ENCODE measurements at places on chromosomes 5 and 9.
A peak's percentile ranks its signal among the peaks of the same experiment; 100 is the strongest.

DNA sequence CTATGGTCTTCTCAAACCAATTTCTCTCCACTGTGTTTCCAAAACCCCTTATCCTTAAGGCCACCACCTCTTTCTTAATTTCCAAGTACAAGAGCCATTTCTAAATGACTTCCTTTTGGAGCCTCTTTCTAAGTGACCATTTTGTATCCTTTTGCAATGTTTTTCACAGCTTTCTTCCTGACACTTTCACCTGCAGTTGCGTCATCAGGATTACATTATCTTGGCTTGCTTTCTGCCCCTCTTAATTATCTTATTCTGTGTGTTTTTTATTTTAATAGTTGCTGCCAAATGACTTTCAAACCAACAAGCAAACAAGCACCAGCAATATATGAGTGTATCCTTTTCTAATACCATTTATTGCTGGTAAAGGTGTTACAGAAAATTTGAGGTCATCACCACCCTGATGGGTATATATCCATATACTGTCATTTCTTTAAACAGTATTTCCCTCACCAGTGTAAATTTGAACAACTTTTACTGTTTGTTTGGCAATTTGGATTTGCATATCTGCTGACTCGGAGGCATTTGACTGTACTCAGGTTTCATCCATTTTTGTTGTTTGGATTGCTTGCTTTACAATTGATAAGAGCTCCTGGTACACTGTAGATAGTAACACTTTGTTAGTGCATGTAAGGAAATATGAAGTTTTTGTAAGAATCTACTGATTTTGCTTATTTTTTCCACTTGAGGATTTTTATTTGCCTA lies 5.4 kb upstream of the ANXA1 start:
- peak; percentile 78 for DNase-seq

DNA sequence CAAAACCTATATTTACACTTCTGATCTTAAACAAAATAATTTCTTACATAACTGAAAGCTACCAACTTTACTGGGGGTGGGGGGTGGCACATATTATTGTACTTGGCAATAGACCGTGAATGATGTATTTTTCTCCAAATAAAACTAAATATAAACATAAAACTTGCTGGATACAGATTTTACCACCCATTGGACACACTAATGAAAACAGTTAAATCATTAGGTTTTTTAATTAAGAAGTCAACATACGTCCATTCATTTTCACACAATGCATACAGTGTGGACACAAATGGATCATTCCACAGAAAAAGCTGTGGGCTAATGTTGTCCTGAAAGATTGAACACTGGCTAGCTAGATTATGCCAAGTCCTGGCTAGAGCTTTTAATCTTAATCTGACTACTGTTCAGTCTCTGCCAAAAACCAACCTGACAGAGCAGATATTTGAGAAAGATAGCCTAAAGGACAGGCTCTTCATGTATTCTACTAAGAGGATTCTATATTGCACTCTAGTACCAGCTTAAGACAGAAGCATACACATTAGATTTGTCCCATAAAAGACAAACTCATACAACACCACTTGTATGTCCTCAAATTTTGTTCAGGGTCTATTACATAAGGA lies 118.1 kb downstream of the SIL1 start:
- no peak for DNase-seq

DNA sequence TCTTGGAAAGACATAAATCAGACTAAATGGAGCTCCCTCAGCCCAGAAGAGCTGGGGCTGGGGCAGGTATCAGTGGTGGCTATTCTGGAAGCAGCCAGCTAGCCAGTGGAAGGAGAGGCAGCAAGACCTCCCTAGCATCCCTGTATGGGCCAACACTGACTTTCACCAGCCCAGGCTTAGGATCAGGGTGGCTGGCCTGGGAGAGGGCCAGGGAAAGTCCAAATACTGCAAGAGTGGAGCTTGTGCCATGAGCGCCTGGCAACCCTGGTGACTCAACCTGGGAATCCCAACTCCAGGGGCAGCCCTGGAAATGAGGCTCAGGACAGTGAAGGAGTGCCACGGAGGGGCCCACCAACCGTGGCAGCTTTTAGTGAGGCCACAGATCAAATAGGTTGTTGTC lies 7.6 kb upstream of the IRF1 start:
- no peak for DNase-seq

- no peak for DNase-seq
Measured at GRCh38 chr5:102758576-102758975, 3.5 kb downstream of the PAM start.

DNA sequence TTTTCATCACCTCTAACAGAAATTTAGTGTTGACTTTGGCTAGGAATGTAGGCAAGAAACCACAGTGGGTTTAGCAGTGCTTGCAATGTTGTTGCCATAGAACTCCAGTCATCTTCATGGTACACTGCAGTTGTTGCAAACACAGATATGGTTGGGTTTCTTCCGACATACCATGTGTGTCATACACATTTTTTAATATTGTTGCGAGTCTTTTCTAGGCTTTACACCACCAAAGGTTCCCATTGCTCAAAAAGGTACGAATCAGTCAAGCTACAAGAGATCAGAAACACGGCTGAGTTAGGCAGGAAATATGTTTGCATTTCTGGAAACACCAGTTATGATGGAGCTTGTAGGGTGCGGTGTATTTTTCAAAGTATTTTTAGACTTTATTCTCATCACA lies 172.4 kb downstream of the SYK start:
- DNase-seq, result no peak

- DNase-seq, result no peak
Measured at GRCh38 chr9:38277601-38278200, 114.8 kb upstream of the ALDH1B1 start.

GRCh38 chr5:2453781-2454180 lies 297.7 kb downstream of the IRX2 start:
- no peak for DNase-seq

- DNase-seq, result no peak
Measured at GRCh38 chr5:52910071-52910470, 79.1 kb upstream of the ITGA2 start.

- no peak for DNase-seq
Measured at GRCh38 chr5:59709346-59709821, 184.1 kb downstream of the PDE4D start.

GRCh38 chr9:7075154-7075553 lies 317.4 kb downstream of the KDM4C start:
- no peak for DNase-seq

DNA sequence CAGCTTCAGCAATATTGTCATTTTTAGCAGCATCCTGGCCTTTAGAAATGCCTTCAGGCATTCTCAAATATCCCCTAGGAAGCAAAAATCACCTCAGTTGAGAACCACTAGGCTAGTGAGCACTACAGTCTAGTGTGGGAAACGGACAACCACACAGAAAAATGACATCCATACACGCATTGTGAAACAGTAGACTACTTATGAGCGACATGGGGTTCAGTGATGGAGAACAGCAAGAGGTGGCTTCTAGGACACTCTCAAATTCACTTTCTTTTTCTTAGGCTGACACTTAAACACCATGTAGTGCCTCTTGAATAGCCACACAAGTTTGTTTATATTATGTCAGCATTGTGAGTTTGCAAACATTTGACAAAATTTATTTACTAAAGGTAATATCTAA lies 203.0 kb downstream of the KDM4C start:
- no peak for DNase-seq

DNA sequence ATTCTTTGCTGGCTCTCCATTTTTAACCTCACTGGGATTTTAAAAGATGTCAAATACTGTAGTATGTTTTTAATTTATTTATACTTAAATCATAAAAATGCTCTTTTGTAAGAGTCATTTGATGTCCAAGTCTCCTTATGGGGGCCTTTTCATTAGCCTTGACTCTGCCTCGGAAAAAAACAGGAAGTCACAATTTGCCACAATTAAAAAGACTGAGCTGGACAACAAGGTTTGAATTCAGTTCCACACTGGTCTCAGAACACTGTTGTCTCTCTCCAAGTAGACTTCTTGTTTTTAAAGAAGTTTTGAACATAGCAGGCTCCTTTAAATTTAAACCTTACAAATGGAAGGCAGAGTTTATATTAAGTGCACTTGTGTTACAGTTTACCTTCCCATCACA lies 444.2 kb downstream of the ACTL7B start:
- DNase-seq, result no peak

GRCh38 chr5:135534609-135535419 lies 950 bp downstream of the NEUROG1 start:
- no peak for DNase-seq

- DNase-seq, result no peak
Measured at GRCh38 chr5:24005384-24005783, 498.0 kb downstream of the PRDM9 start.

DNA sequence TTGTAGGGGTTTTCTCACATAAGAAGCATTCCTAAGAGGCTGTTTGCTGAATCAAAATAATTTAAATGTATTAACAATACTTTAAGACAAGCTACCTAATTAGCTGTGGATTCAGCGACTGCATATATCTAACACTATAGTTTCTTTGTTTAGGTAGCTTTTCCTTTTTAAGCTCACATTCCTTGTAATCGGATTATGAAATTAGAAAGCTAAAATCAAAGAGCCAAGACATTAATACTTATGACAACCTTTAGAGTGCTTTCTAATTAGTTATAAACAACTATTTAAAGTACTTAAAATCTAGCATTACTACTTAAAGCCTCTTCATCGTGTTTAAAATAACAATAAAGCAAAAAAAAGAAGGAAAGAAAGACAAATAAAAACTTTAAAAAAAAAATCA lies 137.3 kb upstream of the RETREG1 start:
- DNase-seq, result no peak

DNA sequence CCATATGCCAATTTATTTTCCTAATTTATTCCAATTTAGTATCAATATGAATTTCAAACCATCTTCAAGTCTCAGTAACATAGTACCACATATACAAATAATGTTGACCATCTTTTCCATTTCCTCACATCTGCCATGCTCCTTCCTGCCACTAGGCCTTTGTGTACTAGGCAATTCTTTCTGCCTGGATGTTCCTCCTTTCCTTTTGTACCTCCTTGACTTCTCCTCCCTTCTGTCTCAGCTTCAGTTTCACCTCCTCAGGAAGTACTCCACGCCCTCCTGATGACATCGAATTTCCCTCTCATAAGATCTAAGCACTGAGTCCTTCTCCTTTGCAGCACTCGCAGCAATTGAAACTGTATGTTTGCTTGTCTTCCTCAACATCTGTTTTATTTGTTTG lies 53.9 kb downstream of the MEF2C start:
- DNase-seq, result no peak

- DNase-seq, result no peak
Measured at GRCh38 chr5:93789173-93790067, 48.0 kb upstream of the POU5F2 start.

DNA sequence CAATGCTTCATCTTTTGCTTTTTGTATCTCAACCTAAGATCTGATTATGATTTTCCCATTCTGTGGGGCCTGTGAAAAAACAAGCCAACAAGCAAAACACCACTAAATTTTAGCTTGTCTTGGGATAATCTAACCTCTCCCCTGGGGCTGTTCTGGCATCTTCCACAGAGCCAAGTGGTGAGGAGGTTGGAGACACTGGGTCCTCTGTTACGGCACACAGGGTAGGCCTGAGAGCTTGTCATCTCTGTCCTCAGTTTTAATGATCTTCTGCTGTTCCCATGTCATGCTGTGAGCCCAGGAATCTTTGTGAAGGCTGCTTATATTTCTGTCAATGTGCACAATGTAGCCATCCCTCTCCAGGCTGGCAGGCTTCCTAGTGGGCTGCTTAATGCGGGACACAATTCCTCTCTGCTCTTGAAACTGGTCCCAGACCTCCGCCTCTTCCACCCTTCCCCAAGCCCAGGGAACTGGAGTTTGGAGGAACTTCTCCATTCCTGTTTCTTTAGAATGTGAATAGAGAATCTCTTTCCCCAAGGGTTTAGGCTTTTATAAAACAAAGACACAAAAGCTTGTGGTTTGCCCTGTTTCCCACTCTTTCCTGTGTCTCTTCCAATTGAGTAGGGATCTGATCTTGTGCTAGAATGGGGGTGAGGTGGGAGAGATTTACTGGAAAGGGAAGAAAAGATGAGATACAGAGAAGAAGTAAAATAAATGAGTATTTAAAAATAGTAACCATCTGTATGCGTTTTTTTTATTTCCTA lies 30.9 kb upstream of the SEMA6A start:
- no peak for DNase-seq

- no peak for DNase-seq
Measured at GRCh38 chr5:114649878-114650277, 288.0 kb downstream of the KCNN2 start.

DNA sequence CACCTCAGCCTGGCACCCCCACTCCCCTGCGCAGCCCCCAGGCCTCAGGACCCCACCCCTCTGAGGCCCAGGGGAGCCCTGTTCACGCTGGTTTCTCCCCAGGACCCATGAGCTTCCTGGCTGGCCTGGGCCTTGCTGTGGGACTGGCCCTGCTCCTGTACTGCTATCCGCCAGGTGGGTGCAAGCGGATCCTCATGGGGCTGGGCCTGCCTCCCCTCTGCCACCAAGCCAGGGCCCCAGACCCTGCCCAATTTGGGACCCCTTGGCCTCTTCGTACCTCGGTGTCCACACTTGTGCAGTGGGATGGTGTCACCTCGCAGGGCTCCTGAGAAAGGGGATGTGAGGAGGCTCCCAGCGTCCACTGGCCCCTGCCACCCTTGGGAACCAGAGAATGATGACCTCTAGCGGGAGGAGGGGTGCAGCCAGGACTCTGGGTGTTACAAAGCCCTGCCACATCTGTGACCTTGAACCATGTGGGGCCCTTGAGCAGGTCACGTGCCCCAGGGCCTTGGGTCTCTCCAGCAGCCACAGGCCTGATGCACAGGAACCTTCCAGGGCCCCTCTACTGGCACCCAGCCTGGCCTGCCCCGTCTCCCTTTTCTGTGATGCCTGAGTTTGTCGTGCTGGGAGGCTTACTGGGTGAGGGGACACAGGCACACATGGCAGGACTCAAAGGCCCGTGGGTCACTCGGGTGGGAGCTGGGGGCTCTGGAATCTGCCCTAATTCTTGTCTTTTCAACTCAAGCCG lies 16.3 kb downstream of the CARD19 start:
- no peak for DNase-seq

- no peak for DNase-seq
Measured at GRCh38 chr5:67301285-67301903, 104.8 kb upstream of the CD180 start.

- no peak for DNase-seq
Measured at GRCh38 chr5:56172241-56172640, 60.9 kb downstream of the ANKRD55 start.
